ENCODE measurements at places on chromosomes 4 and X.

DNA sequence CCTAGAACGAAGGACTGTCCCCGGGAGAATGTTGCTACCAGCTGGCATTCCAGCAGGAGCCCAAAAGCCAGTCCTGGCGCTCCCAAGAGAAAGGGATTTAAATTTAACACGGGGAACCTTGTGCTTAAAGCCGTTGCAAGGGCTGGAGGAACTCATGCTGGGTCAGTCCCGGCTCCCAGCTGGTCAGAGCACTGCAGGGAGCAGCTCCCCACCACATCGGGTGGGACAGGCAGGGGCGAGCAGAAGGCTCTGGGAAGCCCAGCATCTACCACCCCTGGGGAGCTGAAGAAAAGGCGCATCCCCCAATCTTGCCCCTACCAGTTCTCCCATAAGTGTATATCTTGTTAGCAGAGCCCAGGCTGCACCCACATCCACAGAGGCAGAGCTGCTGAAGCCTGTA lies 15.7 kb downstream of the CFAP99 start:
- no peak for DNase-seq

GRCh38 chr4:110636680-110637407 lies 14.0 kb upstream of the PITX2 start:
- peak; percentile 69 for DNase-seq

GRCh38 chr4:119729835-119730670 lies 101.4 kb upstream of the PDE5A start:
- no peak for DNase-seq

GRCh38 chr4:140719686-140720085 lies 36.5 kb downstream of the TBC1D9 start:
- DNase-seq, result no peak

DNA sequence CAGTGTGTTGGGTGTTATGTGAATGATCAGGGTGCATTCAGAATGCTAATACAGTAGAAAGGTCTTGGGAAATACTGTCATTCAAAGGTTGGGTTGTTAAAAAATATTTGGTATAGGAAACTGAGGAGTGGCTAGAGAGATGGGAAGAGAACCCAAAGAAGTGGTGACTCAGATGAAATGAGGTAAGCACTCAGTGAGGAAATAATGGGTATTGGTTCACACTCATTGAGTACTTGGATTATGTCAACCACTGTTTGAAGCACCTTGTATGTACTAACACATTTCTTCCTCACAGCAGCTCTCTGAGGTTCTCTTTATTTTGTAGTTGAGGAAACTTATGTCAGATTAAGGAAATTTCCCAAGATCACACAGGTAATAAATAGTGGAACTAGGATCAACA lies 40.8 kb upstream of the NUDT6 start:
- no peak for DNase-seq

DNA sequence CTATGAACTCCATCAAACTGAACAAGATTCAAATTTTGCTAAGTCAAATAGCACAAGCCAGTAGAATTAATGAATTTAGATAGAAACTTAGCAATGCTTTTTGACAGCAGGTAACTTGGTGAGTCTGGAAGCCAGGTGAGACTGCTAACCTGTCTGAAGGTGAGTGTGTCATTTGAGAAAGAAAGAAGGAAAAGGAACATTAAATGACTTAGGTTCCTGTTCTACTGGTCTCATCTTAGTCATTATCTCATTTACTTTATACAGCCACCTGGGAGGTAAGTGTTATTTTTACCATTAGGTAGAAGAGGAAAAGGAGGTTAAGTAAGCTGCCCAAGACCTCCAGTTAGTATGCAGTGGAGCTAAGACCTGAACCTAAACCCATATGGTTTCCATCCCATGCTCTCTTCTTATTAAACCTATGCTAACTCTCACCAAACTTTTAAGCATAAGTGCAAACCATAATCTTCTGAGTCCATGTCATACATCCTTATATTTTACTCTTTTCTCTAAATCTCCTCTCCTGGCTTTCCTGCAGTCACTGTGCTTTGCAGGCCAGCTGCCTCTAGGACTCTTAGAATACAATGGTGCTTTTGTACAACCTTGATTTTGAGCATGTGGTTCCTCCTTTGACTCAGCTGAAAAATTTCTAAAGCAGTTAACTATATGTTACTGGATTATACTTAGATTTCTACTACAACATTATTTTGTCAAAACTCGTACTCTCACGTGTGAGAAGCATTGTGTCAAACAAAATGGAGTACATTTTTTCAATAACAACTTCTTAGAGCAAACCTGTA lies 68.5 kb downstream of the ATP10D start:
- DNase-seq, result no peak

DNA sequence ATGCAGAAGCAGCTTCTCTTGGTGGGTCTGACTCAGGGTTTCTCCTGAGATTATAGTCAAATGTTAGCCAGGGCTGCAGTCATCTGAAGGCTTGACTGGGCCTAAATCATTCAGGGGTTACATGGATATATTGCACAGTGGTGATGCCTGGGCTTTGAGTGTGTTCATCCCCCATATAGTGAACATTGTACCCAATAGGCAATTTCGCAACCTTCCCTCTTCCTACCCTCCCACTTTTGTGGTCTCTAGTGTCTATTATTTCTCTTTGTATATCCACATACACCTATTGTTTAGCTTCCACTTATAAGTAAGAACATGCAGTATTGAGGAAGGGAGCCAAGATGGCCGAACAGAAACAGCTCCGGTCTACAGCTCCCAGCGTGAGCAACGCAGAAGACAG lies 90.3 kb upstream of the CAMK2D start:
- no peak for DNase-seq

DNA sequence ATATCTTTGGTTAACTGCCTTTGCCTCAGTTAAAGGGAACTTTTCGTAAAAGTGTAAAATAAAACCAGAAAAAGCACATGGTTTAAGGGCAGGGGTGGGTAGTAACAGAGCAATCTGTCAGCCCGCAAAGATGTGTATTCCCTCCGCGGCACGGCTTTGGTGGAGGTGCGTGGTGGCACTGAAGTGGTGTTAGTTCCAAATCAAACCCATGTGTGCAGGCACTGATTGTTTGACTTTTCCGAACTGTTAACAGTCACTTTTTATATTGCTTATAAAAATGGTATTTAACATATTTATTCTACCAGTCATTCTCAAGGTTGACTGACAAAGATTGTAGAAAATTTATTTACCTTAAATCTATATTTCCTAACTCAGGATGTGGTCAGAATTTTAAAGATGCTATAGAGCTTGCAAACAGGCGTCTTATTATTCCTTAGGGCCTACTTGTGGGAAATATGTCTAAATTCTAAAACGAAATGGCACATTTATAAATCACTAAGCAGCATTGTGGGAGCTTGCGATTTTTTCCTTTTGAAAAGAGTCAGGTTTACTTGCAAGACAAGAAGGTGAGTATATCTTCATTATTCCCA lies 272.7 kb upstream of the PCDH18 start:
- no peak for DNase-seq
